ENCODE measurements at places on chromosomes 16 and 17.

GRCh38 chr17:75059369-75060345 is 12.6 kb downstream of the KCTD2 start:
- no peak for DNase-seq

DNA sequence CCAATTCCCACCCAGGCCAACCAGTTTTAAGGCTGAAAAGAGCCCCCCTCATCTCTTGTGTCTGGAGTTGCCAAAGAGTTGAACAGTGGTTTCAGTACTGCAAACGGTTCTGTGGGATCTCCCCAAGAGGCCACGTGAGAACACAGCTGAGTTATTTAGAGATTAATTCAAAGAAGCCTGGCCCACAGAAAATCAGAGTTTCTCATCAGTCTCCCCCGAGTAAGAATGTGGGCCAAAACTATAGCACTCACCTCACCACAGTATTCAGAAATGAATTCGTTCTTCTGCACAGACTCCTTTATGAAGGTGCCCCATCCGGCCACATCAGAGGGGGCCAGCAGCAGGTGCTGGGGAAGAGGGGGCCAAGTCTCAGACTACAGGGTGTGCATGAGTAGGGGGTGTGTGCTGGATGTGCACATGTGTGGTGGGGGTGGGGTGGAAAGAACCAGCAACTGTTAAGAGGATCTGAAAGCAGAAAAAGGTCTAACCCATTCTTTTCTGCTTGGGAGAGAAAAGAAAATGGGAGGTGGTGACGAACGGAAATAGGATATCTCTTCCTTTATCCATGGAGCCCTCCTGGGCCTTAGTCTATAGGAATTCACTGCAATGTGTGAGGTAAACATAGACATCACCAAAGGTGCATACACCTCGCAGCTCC is 22.6 kb downstream of the CNTNAP1 start:
- DNase-seq = no peak

DNA sequence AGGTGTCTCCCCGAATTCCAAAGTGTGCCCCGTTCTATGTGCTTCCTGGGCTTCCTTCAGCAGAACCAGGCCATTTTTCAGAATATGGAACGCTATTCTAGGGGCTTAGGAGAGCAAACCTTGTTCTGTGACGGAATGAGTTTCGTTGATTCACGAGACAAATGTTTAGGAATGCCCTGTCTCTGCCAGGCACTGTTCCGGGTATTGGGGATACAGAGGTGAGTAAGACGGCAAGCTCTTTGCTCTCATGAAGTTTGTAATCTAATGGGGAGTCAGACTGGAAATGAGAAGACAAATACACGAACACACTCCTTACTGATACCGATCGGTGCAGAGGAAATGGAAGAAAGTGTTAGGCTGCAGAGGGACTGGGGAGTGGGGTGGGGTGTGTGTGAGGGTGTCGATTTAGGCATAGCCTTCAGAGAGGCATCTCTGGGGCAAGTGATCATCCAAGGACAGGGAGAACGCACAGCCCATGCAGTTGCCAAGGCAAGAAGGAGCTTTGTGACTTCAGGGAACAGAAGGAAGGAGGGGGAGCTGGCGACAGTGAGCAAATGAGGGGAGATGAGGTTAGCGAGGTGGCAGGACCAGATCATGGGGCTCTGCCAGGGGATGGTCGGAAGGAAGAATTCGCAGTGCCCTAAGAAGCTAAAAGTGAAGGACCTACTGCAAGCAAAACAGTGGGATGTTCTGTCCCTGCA is 189.6 kb downstream of the MSI2 start:
- DNase-seq = no peak

GRCh38 chr17:75307957-75308731 is 18.9 kb upstream of the SLC25A19 start:
- no peak for DNase-seq

GRCh38 chr17:34390649-34391048 is 27.6 kb upstream of the CCL1 start:
- no peak for DNase-seq

- DNase-seq = no peak
Measured at GRCh38 chr17:8522577-8522976, 86.9 kb downstream of the NDEL1 start.

DNA sequence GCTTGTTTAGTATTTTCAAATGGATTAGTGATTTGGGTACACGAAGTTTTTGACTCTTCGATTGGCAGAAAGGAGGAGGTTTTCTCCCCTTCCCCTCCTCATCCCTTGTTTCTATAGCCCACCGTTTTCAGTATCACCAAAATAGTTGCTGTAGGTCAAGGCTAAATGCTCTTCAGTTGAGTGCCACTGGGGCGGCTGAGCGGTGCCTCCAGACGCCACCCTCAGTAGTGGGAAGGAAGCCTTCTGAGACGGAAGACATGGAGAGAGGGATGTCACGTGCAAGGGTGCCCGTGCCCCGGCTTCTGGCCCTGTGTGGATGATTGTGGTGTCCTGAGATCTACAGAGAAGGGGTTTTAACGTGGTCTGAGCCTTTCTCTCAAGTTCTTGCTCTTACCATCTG is 39.7 kb upstream of the CRISPLD2 start:
- DNase-seq = no peak

DNA sequence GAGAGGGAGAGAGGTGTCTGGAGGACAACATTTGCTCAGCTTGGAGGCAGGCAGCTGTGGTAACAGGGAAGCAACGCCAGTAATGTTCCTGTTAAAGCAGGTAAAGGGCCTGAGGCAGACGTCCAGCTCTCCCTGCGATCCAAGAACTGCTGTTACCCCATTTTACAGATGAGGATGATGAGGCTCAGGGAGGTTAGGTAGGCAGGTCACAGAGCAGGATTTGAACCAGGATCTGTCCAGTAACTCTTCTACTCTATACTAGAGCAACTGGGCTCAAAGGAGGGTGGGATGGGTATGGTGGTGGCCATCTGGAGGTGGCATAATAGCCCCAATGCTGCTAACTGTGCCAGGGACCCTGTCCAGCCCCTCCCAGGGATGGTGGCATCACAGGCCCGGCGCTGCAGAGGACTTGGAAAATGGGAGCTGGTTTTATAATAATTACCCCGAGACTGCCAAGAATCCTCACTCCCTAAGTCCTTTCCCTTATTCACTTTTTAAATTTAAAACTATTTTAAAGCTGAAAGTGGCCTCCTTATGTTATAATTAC is 12.0 kb downstream of the CA7 start:
- no peak for DNase-seq

DNA sequence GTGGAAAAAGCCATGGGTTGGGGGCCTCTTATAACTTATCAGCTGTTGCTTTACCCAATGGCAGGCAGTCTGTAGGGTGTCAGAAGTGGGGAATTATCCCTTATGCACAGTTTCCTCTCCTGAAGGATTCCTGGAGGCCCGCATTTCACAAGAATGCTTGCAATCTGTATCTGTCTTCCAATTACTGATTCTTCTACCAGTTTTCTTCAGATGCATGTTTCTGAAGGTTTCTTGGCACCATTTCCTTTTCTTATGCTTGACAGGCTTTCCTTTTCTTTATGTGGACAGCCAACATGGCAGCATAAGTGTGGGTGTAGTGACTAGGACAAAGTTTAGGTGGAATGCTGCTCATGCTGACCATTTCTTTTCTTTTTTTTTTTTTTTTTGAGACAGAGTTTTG is 36.1 kb downstream of the MAP3K3 start:
- DNase-seq = no peak

DNA sequence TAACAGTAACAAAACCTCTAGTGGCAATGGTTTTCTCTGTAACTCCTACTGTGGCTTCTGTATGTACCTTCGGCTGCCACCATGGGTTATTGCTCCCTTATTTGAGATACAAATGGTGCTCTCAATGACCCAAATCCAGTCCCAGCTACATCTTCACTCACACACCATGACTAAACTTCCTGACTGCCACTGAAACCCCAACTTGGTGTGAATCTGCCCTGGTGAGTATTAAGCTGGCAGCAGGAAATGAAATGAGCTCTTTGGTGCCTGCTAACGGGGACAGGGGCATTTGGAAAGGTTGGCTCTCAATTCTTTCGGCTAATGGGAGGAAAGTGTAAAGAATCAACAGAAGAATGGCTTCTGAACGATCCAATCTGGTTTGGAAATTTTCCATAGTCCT is 7.5 kb upstream of the SLC35B1 start:
- DNase-seq = no peak

- DNase-seq = no peak
Measured at GRCh38 chr16:87044829-87045228, 272.4 kb downstream of the C16orf95 start.

All from T follicular helper cell (primary cell).